ENCODE measurements at places on chromosomes 3 and 15.

DNA sequence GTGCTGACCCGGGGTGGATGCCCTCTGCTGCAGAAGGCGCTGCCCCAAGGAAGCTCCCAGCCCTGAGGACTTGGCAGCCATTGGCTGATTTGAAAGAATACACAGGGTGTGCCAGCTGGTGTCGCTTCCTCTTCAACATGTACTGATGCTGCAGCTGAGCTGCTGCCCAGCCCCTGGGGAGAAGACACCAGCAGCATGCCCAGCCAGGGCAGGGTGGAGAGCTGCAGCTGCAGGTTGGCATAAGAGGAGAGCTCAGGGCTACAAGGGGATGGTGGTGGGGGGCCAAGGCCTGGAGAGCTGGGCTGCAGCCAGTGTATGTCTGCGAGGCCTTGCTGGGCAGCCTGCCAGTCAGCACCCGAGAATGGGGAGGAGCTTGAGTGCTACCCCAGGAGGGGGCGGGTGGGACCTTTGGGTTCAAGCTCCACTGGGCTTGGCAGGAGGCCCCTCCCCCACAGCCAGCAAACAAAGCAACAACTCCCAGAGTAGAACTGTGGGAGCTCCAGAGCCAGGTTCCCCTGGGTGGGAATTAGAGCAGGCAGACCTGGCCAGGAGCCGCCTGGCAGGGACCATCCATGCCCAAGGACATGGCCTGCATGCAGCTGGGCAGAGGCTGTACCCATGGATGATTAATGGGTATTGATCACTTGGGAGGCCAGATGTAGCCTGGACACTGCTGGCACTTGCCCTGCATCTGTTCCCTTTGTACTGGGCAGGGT lies 9.2 kb upstream of the SEMA4B start:
- peak; percentile 9 for DNase-seq

- no peak for DNase-seq
These were observed 65.3 kb downstream of the CHAC1 start for GRCh38 chr15:41018534-41018933.

- no peak for DNase-seq
These were observed 35.9 kb upstream of the RORA start for GRCh38 chr15:61264986-61265385.

DNA sequence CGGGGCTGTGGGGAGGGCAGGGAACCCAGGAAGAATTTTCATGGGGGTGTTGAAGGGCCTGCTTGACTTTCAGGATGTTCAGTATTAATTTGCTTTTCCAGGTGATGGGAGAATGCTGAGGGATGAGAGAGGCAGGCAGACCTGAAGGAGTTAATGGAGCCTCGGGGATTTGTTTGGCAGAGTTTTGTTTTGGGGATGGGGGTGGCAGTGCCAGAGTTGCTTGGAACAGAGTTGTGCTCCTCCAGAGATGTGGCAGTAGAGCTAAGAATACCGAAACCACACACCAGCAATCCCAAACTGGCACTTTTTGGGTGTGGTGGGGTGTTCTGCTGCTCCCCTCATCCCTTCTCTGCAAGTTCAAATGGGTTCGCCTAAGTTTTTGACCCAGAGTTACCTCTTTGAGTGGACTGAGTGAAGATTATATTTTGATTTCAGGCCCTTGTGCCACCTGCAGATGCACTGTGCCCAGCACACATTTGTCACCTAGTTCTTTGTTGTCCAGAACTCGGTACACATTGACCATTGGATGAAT lies 1.6 kb downstream of the BOC start:
- DNase-seq: no peak

- no peak for DNase-seq
These were observed 11.4 kb downstream of the PRR20G start for GRCh38 chr3:127276396-127276795.

DNA sequence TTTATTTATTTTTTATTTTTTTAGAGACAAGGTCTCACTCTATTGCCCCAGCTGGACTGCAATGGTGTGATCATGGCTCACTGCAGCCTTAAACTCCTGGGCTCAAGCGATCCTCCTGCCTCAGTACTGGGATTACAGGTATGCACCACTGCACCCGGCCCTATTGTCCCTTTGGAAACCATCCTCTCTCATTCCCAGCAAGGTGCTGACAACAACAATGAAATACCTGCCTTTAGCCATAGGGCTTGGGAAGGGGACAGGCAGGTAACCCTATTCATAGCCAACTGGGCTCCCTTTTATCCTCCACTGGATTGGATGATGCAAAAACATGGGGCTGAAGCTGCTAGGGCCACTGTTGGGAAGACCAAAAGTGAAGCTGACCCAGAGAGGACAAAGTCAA lies 43.1 kb downstream of the SCAP start:
- no peak for DNase-seq

DNA sequence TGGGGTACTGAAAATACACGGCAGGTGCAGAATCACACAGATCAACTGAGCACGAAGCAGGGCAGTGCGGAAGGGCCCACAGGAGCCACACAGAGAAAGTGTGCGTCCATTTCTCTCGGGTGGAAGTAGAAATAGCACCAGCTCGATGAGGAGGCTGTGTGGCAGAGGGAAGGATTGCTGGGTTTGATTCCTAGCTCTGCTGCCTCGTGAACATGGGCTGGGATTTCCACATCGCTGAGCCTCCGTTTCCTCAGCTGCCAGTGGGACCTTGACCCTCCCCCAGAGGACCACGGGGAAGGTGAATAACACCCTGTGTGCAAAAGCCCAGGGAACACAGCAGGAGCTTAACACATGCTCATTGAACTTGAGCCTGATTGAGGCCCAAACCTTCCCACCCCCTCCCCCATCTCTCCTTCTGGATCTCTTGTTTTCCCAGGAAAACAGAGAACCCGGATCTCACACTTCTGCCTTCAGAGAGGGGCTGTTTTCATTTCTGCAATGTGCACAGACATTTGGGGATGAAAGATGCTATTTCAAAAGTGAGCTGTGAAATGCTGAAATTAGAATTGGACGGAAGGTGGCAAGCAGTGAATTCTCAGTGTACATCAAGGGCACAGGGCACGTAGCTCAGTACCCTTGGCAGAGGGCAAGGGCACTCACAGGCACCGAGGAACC lies 38.4 kb downstream of the ABTB1 start:
- no peak for DNase-seq

GRCh38 chr3:54067055-54067698 lies 55.2 kb upstream of the CACNA2D3 start:
- DNase-seq: no peak

GRCh38 chr3:195063581-195064193 lies 207.3 kb downstream of the XXYLT1 start:
- DNase-seq: no peak

DNA sequence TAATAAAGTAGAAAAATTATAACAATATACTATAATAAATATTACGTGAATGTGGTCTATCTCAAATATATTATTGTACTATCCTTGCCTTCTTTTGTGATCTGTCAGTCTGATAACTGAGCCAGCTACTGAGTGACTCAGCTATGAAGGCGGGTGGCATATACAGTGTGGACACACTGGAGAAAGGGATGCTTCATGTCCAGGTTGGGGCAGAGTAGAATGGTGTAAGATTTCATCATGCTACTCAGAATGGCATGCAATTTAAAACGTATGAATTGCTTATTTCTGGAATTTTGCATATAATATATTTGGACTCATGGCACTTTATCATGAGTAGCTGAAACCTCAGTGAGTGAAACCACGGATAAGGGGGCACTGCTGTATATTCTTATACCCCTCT lies 172.9 kb upstream of the TBC1D5 start:
- DNase-seq: no peak

- no peak for DNase-seq
These were observed 34.3 kb downstream of the USP8 start for GRCh38 chr15:50458348-50459112.

GRCh38 chr3:112508261-112508660 lies 9.0 kb upstream of the BTLA start:
- DNase-seq: no peak

DNA sequence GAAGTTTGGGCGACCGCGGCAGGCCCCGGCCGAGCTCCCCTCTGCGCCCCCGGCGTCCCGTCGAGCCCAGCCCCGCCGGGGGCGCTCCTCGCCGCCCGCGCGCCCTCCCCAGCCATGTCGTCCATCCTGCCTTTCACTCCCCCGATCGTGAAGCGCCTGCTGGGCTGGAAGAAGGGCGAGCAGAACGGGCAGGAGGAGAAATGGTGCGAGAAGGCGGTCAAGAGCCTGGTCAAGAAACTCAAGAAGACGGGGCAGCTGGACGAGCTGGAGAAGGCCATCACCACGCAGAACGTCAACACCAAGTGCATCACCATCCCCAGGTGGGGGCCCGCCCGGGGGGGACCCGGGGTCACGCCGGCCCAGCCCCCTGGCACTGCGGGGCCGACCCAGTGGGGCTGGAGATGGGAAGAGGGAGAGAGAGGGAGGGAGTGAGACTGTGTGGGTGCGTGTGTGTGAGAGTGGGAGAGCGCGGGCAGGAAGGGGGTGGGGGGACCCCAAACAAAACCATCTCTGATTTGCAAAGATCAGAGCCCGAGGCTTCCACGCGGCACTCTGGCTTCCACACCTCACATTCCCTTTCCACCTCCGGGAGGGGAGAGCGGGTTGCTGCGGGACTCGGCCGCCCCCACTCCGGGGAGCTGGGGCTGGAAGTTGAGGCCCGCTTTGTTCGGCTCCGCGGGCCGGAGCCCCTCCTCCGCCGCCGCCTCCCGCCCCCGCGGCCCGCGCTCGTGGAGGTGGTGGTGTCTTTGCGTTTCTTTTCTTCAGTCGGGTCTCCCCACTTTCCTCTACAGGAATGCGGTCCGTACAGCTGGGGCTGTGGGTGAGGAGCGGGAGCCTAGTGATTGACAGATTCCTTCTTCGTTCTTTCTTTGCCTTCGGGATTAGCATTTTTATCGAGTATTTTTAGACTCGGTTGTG lies 898 bp downstream of the SMAD3 start:
- DNase-seq: peak; percentile 25

GRCh38 chr3:170784406-170784805 lies 85.6 kb downstream of the RPL22L1 start:
- DNase-seq: no peak

GRCh38 chr3:7207125-7207524 lies 346.2 kb downstream of the GRM7 start:
- DNase-seq: no peak

DNA sequence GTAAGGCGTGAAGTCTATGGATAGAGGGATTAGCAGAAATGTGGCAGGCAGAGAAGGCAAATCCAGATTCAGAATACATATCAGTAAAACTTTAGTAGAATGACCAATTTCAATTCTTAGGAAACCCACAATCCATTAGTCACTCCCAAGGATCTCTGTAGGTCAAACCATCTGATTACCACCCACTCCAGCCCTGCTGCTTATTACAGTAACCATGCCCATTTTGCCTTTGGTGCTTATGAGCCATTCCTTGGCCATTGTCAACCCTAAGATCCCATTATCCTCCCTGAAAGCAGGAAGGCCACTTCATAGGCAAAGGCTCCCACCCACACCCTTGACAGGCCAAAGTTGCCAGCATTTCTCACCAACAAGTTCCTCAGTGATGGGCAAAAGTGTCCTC lies 5.1 kb upstream of the KLHL40 start:
- DNase-seq: no peak

DNA sequence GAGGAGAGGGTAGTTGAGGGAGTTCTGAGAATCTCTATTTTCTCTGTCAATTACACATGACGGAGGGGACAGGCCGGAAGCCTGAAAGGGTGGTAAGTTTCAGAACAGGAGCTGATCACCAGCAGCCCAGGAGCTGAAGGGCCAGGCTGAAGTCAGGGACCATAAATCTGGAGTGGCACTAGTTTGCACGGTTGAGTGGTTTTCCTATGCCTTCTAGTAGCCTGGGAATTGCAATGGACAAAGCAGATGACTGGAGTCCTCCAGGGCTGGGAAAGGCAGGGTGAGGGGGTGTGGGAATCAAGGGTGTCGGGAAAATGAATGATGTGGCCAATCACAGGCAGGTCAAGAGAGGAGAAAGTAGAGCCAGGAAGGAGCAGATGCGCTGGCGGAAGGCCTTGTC lies 72.5 kb downstream of the MAGEF1 start:
- DNase-seq: no peak

DNA sequence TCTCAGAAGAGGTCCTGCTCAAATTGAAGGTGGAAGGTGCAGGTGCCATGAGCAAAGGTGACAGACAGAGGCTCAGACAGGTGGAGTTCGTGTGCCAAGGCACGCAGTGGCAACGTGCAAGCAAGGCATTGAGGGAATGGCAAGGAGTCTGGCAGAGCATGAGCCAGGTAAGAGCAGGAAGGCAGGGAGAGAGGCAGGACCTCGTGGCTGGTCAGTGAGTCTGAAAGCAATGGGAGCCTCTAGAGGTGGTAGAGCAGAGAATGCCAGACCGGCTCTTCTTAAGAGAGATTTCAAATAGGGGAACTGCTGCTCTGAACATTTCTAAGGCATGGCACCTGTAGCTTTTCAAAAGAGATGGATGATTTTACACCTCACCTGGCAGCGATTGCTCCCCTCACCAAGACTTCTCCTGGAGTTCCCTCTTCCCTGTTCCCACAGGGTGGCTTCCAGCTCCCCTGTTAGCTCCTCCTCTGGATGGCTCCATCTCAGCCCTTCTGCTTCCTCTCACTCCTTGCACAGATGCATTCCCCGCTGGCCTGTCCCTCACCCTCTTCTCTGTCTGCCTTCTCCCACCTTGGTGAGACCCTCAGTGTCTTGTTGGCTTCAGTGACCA lies 2.7 kb downstream of the MYO5C start:
- no peak for DNase-seq

DNA sequence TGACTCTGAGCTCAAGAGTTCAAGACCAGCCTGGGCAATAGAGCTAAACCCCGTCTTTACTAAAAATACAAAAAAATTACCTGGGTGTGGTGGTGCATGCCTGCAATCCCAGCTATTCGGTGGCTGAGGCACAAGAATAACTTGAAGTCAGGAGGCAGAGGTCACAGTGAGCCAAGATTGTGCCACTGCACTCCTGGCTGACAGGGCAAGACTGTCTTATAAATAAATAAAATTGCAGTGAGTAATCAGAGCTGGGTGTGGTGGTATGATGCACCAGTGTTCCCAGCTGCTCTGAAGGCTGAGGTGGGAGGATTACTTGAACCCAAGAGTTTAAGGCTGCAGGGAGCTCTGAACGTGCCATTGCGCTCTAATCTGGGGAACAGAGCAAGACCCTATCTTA lies 55.9 kb upstream of the GCNT3 start:
- no peak for DNase-seq
